Progenitor cell of endocrine pancreas (in vitro differentiated cells): ENCODE measurements at places on chromosomes 12 and 14. TPM values are rescaled to one million over a fixed set of nuclear protein-coding genes. Genes with fewer than 3 reads are reported as not detected.
A peak's percentile ranks its signal among the peaks of the same experiment; 100 is the strongest.

- peaks cover 2% of the 10 kb centered on the region for H3K4me1 ChIP-seq
- no peak overlapping the region for H3K4me3 ChIP-seq
- no peaks in the 10 kb centered on the region for H3K36me3 ChIP-seq
- H3K27me3 ChIP-seq = peaks cover 14% of the 10 kb centered on the region
- DNase-seq = peak; percentile 11
- no peak overlapping the region for H3K27ac ChIP-seq
These were observed 38.7 kb upstream of the CRY1 start for GRCh38 chr12:107131832-107132616.

DNA sequence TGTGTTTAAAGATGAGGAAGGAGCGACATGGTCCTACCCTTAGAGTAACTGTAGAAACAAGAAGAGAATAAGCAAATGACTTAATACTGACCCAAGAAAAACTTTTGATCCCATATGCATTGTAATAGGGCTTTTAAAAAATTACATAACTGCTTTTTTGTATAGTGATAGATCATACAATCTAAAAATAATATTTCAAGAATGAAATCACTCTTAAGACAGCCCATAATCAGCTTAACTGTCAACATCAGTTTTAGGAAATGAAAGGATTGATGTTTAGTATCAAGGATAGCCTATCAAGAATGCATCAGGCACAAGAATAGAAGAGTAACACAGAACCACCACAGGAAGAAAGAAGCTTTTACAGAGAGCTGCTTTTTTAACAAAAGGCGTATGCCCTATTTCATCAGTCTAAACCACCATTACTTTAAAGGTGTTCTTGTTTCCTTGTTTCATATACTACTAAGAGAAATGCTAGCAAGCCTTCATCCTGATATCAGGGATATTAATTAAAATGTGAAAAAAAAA lies 64.5 kb downstream of the MARK3 start:
- H3K4me1 ChIP-seq = peaks cover 26% of the 10 kb centered on the region
- H3K27ac ChIP-seq = no peak overlapping the region
- H3K27me3 ChIP-seq = no peaks in the 10 kb centered on the region
- no peak overlapping the region for H3K4me3 ChIP-seq
- peaks cover 7% of the 10 kb centered on the region for H3K36me3 ChIP-seq

DNA sequence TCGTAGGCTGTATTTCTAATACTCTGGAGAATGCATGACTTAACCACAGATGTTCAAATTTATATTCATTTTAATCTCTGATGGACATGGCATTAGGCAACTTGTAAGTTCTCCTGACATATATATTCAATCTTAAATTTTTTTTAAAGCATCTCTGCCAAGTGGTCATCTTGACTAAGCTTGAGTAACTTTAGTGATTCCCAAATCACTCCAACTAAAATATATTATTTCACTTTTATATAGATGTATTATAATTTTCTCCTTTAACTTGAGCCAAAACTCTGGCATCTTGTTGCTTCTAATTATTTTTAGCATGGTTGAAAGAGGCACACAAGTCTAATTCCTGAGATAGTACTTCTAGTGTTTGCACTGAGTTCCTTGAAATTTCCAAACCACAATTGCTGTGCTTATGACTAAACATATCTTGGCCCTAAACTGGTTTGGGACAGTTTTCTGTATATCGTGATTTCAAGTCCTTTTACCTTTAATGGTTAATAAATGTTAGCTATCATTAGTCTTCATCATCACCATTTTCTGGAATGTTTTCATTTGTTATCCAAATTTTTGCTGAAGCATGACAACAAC lies 8.4 kb downstream of the LRFN5 start:
- DNase-seq = no peak
- H3K27ac ChIP-seq = no peak overlapping the region
- H3K4me1 ChIP-seq = peaks cover 2% of the 10 kb centered on the region
- H3K36me3 ChIP-seq = no peaks in the 10 kb centered on the region
- H3K4me3 ChIP-seq = no peak overlapping the region

The SLC38A4 gene
- total RNA-seq = 8.4 and 9.4 TPM in 2 replicates

The SLC15A4 gene
- total RNA-seq = 31.3 and 33.8 TPM in 2 replicates

GRCh38 chr14:74571901-74572725 lies 39.9 kb downstream of the LTBP2 start:
- DNase-seq = no peak
- H3K4me3 ChIP-seq = no peak overlapping the region
- H3K27ac ChIP-seq = peak overlapping the region; percentile 67
- H3K4me1 ChIP-seq = peaks cover 9% of the 10 kb centered on the region
- peaks cover 6% of the 10 kb centered on the region for H3K27me3 ChIP-seq

DNA sequence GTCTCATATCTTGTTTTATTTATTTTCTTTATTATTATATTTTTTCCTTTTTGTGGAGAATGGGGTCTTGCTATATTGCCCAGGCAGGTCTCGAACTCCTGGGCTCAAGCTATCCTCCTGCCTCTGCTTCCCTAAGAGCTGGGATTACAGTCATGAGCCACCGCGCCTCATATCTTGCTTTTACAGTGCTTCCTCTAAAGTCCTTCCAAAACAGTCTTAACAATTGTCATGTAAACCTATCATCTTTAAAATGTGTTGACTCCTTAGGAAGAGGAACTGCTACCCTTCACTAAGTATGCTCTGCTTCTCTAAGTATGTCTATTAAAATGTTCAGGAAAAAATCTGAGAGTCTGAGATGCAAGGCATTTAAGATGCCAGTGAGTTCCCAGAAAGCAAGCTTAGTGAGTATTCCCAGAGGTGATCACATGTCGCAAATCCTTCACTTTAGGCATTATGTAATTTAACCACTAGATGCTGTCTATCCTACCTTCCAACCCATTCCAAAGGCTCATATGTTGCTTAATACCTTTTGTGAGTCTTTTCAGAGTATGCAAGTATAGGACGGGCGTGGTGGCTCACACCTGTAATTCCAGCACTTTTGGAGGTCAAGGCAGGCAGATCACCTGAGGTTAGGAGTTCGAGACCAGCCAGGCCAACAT lies 19.7 kb upstream of the FOXJ2 start:
- H3K36me3 ChIP-seq = no peaks in the 10 kb centered on the region
- DNase-seq = no peak
- peaks cover 27% of the 10 kb centered on the region for H3K27me3 ChIP-seq
- H3K4me1 ChIP-seq = no peaks in the 10 kb centered on the region
- no peak overlapping the region for H3K27ac ChIP-seq
- no peak overlapping the region for H3K4me3 ChIP-seq

DNA sequence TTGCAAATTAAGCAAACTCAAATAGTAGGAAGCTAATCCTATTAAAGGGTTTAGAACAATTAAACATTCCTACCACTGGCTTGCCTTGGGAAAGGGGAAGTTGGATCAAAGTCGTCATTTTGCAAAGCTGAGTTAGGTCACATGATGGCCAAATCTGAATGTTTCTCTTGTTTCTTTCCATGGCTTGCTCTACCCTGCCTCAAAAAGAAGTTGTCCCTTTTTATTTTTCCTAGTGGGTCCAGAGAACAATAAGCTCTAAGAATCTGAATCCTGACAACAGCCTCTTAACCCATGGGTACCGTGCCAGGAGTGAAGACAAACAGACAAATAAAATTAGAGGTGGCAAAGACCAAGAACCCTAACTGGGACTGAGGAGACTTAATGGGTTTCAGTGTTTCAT lies 26.2 kb upstream of the NPFF start:
- peaks cover 6% of the 10 kb centered on the region for H3K4me1 ChIP-seq
- H3K4me3 ChIP-seq = no peak overlapping the region
- DNase-seq = no peak

DNA sequence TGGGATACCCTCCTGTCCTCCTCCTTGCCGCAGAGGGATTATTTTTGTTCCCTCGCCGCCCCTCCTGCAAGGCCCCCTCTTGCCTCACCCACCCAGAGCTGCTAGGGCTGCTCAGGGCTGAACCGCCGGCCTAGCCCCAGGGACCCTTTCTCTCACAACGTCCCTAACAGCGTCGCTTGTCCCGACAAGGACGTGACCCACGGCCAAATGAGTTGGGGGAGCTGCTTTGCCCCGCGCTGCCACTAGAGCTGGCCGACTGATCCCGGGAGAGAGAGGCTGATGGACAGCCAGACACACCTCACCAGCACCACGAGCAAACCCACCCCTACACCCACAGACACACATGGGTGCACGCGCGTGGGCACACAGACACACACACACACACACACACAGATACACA lies 154.6 kb upstream of the ALG10B start:
- H3K36me3 ChIP-seq = peaks cover 3% of the 10 kb centered on the region
- no peaks in the 10 kb centered on the region for H3K4me1 ChIP-seq
- no peaks in the 10 kb centered on the region for H3K27me3 ChIP-seq
- no peak overlapping the region for H3K4me3 ChIP-seq
- no peak for DNase-seq
- H3K27ac ChIP-seq = no peak overlapping the region

The TBK1 gene
- total RNA-seq = 20.2 and 20.4 TPM in 2 replicates

The LMNTD1 gene
- total RNA-seq = not detected in 2 replicates
